ENCODE measurements at places on chromosomes 5 and 9. TPM values are rescaled to one million over a fixed set of nuclear protein-coding genes. Genes with fewer than 3 reads are reported as not detected.

The FAM219A gene
- 24.5 TPM for total RNA-seq

The IL5 gene
- not detected for total RNA-seq

DNA sequence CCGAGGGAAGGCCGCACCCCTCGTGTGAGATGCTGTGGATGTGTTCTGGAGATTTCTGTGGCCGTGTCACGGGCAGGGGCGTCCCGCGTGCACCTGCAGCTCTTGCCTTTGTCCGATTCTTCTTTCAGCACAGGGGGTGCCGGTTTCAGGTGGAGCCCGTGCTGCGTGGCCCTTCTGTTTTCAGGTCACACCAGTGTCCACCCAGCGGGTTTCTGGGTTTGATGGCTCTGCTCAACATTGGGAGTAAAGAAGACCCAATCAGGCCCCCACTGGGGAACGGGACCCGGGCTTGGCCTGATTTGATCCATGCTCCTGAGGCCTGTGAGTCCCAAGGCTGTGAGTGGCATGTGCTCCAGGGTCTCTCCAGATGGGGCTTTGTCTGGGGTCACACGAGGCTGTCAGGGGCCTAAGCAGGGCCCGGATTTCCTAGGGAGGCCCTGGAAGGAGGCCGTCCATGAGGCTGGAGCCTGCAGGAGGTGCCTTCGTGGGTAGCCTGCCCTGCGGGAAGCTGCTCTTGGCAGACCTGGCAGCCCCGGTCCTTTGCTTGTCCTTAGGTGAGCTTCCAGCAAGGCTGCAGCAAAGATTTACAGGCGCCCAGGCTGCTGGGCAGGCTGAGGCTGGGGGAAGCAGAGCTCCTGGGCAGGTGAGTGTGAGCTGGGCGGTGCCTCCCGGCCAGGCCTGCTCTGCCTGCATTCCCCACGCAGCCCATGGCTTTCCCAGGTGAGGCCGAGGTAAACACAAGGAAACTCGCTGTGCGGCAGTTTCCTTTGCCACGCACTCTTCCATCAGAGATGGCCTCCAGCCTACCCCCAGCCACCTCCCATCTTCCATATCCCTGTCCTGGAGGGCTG lies 12.8 kb downstream of the MRPL36 start:
- H3K4me3 ChIP-seq: no peak overlapping the region
- peaks cover 10% of the 10 kb centered on the region for H3K4me1 ChIP-seq
- no peak overlapping the region for H3K27ac ChIP-seq

GRCh38 chr9:134509281-134509680 lies 132.3 kb upstream of the COL5A1 start:
- no peak for DNase-seq
- H3K4me3 ChIP-seq: no peak overlapping the region
- H3K27ac ChIP-seq: no peak overlapping the region
- H3K4me1 ChIP-seq: no peaks in the 10 kb centered on the region
- H3K36me3 ChIP-seq: no peaks in the 10 kb centered on the region
